Jurkat, Clone E6-1 (cell line): ENCODE measurements at places on chromosomes 13 and 19.

GRCh38 chr19:44742330-44743061 is 6.0 kb upstream of the BCL3 start:
- no peak for DNase-seq

DNA sequence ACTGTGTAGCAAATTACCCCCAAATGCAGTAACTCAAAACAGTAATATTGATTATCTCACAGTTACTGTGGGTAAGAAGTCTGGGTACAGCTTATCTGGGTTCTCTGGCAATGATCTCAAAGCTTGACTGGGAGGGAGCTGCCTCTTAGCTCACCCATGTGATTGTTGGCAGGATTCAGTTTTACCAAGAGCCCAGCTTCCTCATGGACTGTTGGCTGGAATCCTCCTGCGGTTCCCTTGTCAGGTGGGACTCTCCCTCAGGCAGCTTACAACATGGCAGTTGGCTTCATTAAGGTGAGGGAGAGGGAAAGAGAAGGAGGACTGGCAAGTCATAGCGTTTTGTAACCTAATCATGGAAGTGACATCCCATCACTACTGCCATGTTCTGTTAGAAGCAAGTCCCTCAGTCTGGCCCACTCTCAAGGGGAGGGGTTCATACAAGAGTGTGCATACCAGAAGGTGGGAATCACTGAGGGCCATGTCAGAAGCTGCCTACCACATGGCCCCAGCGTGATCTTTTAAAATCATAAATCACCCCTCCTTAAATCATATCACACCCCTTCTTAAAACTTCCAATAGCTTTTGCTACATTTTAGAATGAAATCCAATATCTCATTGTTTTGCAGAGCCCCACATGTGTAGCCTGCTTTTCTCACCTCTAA is 108.1 kb downstream of the OLFM4 start:
- DNase-seq, result no peak

DNA sequence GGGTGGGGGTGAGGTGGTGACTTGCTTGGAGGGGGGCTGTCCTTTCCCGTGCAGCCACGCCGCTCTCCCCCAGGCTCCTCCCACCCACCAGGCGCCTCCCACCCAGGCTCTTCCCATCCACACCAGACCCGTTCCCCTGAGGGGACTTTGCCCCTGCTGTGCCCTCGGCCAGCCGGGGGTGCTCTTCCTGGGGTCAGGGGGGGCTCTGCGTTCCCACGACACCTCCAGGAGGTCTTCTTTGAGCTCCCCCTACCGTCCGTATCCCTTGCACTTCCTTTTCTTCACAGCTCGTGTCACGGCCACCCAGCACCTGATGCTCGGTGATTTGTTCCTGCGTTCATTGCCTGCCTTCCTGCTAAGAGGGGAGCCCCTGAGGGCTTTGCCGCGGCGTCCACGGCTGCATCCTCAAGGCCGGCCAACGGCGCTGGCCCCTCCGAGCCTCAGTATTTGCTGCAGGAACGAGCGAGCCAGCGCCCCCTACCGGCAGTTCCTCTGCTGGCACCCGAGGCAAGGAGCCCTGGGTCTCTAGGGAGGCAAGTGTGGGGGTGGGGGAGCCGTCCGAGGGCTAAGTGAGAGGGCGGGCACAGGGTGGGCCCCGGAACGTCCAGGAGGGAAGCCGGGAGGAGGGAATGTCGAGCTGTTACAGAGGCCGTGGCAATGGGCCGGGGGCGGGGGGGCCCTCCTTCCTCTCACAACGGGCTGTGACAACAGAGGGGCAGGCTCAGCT is 11.8 kb downstream of the LRRC4B start:
- peak; percentile 60 for DNase-seq

- DNase-seq, result no peak
These were observed 1.8 kb downstream of the ZNF460 start for GRCh38 chr19:57282011-57282643.

- no peak for DNase-seq
These were observed 1467.8 kb downstream of the UQCRFS1 start for GRCh38 chr19:27744926-27745768.

GRCh38 chr19:49843265-49843664 is 7.7 kb upstream of the PTOV1 start:
- no peak for DNase-seq

GRCh38 chr19:3821857-3822364 is 35.7 kb upstream of the MATK start:
- peak; percentile 69 for DNase-seq

GRCh38 chr19:52945652-52946321 is 16.9 kb downstream of the ZNF816 start:
- DNase-seq, result no peak

GRCh38 chr19:38173291-38174041 is 50.6 kb downstream of the DPF1 start:
- DNase-seq, result no peak

DNA sequence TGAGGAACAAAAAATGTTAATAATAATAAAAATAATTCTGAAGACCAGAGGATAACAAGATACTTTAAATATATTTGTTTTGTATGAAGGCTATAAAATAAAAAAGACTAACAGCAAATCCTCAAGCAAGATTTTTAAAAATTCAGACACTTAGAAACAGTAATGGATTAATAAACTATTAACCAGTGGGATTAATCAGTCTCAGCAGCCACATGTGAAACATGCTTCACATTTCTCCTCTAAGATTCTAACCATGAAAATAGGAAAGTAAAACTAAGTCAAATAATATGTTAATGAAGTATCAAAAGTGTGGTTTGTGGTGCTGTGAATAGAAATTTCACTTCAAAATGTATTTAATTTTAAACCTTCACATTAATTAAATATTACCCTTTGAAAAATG is 57.4 kb downstream of the KCNRG start:
- DNase-seq, result no peak
